ENCODE measurements at places on chromosomes 5 and 9.

DNA sequence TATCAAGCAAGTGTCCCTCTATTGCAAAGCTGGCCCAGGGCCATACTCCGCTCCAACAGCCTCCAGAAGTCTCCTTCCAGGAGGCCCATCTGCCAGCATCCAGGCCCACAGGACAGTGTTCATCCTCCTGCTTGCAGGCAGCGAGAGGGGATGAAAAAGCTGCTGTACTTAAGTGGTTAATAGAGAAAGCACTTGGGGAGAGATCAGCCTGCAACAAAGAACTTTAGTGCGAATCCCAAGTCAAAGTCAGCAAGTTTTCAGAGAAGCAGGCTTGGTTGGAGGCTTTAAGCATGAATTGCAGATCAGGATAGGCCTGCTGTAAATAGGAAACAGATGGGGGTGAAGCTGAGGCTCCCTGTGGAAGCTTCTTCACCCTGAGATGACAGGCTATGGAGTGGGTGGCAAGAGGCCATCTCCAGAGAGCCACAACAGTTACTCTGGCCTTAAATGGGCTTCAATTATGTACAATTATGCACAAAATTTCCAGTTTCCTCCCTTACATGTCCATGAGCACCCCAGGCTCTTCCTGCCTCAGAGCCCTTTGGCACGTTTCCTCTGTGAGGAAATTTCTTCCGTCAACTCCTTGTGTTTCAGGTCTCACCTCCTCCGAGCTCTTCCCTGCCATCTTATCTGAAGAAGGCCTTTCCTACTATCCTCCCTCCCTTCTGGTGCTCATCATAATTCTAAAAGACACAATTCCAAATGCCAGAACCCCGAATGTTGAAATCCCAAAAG is 98.0 kb upstream of the NR3C1 start:
- DNase-seq: no peak

DNA sequence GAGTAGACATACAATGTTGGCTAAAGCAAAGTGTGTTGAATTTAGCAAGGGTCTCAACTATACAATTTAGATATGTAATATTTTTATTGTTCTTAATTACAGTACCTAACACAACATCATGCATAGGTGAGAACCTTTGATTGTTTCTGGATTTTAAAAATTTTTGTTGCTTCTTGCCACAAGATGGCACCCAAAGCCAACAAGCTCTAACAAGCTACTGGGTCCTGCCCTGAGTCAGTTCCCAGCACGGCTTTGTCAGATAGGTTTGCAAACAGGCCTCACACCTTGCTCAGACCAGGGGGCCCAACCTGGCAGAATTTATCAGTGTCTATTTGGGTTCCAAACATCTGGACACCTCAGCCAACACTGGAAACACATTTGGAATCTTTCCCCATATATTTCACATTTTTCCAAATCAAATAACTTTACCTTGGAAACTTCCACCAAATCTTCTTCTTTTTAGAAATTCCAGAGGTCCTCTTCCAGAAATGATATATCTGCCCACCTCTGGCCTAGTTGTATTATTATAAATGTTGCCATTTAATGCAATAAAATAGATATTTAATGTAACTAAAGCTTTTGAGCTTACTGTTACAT is 49.5 kb upstream of the EGFLAM start:
- DNase-seq: no peak

- DNase-seq: no peak
These were observed 128.2 kb upstream of the NFIB start for GRCh38 chr9:14441976-14442651.

GRCh38 chr5:123951582-123951977 is 439.6 kb downstream of the CSNK1G3 start:
- DNase-seq: no peak

DNA sequence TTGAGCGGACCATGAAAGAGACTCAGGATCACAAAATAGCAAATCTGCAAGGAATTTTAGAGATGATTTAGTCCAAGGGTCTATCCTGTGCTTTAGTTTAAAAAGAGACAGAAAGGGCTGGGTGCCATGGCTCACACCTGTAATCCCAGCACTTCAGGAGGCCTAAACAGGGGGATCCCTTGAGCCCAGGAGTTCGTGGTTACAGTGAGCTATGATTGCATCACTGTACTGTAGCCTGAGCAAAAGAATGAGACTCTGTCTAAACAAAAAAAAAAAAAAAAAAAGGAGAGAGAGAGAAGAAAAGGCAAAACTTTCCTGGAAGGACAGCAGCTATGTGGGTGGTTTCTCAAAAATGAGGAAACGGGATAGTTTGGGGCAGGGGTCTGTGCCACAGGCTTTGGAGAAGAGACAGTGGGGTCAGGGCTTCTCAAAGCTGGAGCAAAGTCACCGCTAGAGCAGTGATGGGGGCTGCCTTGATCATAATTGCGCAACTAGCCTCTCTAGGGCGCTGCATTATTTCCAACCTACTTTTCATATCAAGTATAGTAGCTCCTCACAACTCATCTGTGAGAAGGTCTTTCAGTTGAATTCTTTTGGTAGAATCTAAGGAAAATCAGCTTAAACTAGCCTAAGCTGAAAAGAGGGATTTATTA is 8.5 kb upstream of the ANKH start:
- no peak for DNase-seq

- no peak for DNase-seq
These were observed 152.5 kb downstream of the RNF180 start for GRCh38 chr5:64318175-64318574.

GRCh38 chr5:119706049-119706448 is 76.7 kb downstream of the FAM170A start:
- DNase-seq: no peak

- no peak for DNase-seq
These were observed 20.0 kb upstream of the MYOT start for GRCh38 chr5:137847687-137848086.

- no peak for DNase-seq
These were observed 90.9 kb downstream of the PIK3R1 start for GRCh38 chr5:68306361-68307014.

- DNase-seq: peak; percentile 50
These were observed 48.4 kb downstream of the SECISBP2 start for GRCh38 chr9:89366711-89367110.

DNA sequence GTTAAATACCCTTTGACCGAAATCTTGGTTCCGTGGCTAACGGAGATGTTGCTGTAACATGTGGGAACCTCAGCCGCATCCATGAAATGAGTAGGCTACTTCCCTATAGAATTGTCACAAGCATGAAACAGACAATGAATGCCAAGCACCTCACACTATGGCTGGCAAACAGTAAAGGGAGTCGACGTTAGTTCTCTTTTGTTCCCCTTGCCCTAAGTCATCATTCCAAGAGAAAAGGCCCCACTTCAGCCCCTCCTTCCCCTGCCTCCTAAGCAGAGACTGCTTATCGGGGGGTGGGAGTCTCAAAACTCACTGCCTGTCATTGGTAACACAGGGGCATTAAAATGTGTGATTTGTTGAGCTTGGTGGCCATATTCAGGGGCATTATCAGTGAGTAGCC is 159.6 kb downstream of the MAPKAP1 start:
- DNase-seq: no peak

DNA sequence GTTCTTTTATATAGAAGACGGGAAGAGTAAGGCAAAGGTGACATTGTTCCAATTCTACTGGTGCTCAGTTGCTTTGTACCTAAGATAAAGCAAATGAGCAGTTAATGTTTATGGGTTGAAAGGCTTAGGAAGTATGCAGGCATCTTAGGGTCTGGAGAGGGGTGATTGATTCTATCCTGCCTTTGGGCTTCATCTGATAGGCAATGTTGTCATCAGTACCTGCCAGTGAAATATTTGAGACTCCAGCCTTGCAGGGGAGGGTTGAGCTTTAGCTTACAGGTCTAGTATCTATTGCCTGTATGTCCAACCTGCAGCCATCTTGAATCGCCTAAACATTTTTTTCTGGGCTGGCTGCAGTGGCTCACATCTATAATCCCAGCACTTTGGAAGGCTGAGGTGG is 13.8 kb upstream of the CTSV start:
- DNase-seq: no peak

DNA sequence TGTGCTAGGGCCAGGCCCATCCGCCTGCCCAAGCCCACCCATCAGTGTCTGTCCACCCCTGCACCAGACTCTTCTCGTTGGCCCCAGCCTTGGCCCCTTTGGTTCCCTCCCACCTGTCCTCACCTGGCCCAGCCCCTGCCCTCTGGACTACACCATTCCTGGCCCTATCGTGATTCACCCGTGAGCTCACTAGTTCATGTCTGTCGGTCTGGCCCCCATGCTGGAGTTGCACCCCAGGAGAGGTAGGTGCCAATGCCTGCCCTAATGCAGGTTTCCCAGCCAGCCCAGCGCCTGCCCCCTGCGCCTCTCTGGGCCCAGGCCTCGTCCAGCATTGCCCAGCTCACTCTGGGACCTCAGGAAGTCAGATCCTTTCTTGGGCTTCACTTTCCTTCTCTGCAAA is 115.4 kb upstream of the LMX1B start:
- DNase-seq: no peak

- no peak for DNase-seq
These were observed 4.1 kb upstream of the ASPN start for GRCh38 chr9:92486371-92486770.

- DNase-seq: no peak
These were observed 114.0 kb upstream of the BASP1 start for GRCh38 chr5:17103461-17103860.

- DNase-seq: no peak
These were observed 115.3 kb downstream of the SMC2 start for GRCh38 chr9:104209387-104209786.

GRCh38 chr9:79129865-79130480 is 441.8 kb upstream of the TLE4 start:
- no peak for DNase-seq

GRCh38 chr9:13143281-13143680 is 136.2 kb downstream of the MPDZ start:
- no peak for DNase-seq

- DNase-seq: no peak
These were observed 6.8 kb downstream of the RPL12 start for GRCh38 chr9:127444283-127444920.

DNA sequence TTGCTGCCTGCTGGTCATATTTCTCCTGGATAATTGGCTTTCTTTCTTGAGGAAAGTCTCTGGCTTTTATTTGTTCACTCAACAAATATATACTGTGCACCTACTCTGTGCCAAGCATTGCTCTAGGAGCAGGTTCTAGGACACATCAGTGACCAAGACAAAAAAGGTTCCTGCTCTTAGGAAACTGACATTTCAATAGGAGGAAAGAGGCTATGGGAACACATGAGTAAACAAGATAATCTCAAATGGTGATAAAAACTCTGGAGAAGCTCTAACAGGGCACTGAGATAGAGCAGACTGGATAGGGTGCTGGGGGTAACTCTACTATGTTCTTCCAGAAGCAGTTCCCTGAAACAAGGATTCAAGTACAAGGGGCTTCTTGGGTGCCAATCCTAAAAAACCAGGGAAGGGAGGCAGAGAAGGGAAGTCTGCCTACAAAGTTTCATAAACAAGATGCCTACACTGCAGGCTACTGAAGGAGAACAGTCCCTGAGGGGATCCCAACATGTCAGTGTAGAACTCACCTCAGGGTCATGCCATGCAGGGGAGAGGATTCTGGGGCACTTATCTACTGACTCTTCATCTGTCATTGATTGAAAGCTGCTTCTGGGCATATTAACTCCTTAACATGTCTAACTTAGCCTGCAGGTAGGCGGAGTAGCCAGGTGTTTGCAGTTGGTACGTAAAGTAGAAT is 181.3 kb downstream of the GRIA1 start:
- no peak for DNase-seq

- DNase-seq: no peak
These were observed 189.6 kb downstream of the ARHGEF28 start for GRCh38 chr5:73815631-73816030.

DNA sequence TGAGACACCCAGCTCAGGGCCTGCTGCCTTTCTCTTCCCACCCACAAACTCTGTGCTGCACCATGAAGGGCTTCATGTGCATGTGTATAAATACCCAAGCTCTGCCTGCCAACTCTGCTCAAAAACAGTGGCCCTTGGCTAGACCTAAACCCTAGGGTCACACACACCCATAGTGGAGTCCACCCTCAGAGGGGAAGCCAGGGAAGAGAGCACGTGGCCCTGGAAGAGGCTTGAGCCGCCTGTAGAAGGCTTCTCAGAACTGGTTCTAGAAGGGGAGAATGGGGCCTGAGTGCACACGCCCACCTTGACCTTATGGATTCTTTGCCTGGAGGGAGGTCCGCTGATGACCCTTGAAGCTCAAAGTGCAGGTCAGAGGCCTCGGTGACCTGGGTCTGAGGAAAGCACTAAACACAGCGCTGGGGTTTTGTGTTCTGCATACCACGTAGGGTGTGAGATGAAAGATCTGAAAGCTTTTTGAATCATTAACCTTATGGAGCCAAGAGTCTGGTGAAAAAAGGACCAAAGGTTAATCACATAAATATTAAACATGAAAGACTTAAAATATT is 60.6 kb downstream of the CYFIP2 start:
- DNase-seq: no peak

- no peak for DNase-seq
These were observed 639 bp upstream of the SLC2A8 start for GRCh38 chr9:127396253-127396807.

DNA sequence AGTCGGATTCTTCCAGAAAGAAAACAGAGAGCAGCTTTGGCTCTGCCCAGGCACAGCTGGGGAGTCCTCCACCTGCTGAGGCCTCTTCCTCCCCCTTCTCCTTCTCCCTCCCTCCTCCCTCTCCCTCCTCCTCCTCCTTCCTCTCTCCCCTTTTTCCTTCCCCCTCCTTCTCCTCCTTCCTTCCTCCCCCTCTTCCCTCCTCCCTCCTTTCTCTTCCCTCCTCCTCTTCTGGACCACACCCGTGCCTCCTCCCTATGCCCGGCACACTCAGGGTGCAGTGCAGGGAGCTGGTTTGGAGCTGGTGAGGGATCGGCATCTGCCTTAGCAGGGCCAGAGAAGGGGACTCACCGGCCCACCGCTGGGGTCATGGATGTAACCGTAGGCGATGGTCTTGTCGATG is 30.2 kb downstream of the DBH start:
- no peak for DNase-seq

Data from stimulated activated CD8-positive, alpha-beta memory T cell treated with anti-CD3 and anti-CD28 coated beads, Interleukin-7, amount 100 ng/mL, for 48 hours (primary cell).